NCI-H69 (cell line): ENCODE measurements at places on chromosomes 12 and 14.
A peak's percentile ranks its signal among the peaks of the same experiment; 100 is the strongest.

DNA sequence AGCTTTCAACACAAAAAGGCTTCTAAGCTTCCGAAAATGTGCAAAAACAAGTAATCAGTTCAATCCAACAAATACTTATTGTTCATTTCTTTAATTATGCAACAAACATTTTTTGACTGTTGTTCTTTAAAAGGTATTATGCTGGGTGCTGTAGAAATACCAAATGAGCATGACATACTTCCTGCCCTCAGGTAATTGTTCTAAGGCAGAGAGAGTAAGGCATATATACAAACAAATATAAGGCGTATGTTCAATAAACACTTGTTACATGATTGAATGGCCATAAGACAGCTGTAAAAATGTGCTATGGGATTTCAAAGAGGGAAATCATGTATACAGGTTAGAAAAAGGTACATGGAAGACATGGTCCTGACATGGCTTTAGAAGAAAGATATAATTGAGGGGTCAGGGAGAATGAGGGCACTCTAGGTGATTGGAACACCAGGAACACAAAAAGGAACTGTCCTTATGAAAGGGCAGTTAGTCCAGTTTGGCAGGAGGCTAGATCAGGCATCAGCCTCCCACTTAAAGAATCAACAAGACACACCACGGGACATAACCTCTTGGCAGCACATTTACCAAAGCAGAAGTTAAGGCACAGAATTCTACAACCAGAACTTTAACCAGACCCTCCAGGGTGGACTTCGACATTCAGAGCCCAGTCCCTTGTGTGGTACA is 135.8 kb upstream of the SCAF11 start:
- peak; percentile 37 for DNase-seq

DNA sequence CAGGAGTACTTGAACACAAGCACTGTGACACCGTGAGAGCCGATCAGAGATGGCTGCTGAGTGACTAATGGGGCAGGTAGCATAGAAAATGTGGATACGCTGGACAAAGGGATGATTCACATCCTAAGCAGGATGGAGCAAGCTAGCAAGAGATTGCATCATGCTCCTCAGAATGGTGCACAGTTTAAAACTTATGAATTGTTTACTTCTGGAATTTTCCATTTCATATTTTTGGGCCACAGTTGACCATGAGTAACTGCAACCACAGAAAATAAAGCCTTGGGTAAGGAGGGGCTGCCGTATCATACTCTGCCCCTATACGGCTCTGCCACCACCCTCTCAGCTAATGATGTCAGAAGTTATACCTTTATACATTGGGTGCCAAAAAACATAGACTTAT is 23.3 kb upstream of the MARK3 start:
- no peak for DNase-seq

DNA sequence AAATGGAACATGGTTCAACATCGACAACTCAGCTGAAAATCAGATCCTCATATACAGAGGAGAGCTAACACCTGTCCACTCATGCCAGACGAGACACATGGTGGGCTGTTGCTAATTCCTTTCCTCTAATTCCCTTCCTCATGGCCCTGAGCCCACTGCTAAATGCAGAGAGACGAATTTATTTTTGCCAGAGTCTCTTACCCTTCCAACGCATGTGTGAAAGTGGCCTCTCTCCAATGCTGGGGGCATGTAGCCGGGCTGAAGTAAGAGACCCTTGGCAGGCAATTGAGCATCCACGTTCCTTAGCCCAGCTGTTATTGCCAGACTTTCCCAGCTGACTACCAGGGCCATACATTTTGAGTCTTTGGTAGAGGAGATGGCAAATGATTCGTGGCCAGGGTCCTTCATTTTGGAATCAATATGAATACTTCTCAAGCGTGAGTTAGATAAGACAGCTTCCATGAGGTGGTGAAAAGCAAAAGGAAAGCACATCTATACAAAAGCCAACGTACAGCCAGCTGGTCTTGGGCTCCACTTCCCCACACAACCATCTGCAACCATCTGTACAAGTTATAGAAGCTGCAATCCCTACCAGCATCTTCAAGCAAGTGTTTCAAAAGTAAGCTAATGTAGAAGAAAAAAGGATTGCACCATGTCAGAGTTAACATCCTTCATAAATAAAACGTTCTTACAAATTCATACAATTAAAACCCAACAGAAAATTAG is 28.6 kb downstream of the CORO1C start:
- DNase-seq = peak; percentile 43

DNA sequence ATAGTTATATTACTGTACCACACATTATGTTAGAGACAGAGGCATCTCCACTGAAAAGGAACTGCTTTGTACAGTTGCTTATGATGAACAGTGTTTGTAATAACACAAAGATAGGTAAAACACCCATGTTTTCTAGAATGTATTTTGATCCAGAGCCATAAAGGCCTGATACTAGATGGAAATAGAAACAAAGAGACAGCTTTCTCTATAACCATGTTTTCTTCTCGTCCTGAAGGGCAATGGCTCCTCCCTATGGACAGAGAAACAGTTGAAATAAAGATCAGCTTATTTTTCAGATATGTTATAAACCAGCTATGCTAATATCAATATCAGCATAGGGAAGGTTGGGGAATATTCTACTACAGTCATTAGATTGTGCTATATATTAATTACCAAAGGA is 109.2 kb downstream of the ATXN7L3B start:
- DNase-seq = peak; percentile 43

GRCh38 chr14:100669468-100669867 is 57.2 kb upstream of the DLK1 start:
- peak; percentile 37 for DNase-seq

DNA sequence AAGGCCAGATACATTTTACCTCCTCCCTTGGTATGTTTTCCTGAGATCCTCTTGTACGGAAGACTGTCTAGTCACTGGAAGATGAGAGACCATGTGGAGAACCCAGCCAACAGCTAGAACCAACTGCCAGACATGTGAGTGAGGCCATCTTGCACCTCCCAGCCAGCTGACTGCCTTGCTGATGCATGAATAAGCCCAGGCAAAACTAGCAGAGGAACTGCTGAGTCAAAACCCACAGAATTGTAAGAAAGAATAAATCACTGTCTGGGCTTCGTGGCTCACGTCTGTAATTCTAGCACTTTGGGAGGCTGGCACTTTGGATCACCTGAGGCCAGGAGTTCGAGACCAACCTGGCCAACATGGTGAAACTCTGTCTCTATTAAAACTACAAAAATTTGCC is 160.0 kb downstream of the TPH2 start:
- no peak for DNase-seq

DNA sequence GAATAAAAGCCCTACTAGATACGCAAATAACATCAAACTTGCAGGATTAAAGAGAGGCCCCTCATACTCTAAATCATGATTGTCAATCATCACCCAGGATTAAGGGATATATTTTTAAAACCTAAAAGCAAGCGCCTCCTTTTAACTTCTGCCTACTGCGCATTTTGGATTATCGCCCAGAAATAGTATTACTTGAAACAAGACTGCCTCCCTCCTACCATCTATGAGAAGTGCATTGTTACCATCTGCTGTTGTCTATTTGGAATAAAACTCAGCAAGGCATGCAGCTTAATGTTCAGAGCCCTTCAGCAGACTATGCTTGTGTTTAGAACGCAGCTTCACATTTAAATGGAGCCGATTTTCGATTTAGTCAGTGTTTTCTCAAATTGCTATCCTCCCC is 79.6 kb downstream of the EXOC5 start:
- peak; percentile 83 for DNase-seq

DNA sequence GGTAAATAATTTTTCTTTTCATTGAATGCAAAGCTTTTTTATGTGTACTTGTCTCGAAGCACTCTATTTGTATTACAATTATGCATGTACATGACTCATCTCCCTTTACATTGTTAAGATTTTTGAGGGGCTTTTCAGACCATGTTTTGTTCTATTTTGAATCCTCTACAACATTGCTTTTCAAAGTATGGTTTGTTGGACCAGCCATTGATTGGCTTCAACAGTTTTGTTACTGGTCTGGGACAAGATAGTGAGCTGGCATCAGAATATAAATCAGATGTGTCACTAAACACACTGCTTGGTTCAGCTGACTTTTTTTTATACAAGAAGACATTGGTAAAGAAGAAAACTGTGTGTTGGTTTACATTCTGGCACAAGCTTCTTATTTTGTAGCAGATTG is 122.3 kb downstream of the MON2 start:
- no peak for DNase-seq

- no peak for DNase-seq
Observed at GRCh38 chr12:59736359-59736758, 140.5 kb downstream of the SLC16A7 start.

- DNase-seq = no peak
Observed at GRCh38 chr12:27133022-27133590, 50.7 kb upstream of the C12orf71 start.

DNA sequence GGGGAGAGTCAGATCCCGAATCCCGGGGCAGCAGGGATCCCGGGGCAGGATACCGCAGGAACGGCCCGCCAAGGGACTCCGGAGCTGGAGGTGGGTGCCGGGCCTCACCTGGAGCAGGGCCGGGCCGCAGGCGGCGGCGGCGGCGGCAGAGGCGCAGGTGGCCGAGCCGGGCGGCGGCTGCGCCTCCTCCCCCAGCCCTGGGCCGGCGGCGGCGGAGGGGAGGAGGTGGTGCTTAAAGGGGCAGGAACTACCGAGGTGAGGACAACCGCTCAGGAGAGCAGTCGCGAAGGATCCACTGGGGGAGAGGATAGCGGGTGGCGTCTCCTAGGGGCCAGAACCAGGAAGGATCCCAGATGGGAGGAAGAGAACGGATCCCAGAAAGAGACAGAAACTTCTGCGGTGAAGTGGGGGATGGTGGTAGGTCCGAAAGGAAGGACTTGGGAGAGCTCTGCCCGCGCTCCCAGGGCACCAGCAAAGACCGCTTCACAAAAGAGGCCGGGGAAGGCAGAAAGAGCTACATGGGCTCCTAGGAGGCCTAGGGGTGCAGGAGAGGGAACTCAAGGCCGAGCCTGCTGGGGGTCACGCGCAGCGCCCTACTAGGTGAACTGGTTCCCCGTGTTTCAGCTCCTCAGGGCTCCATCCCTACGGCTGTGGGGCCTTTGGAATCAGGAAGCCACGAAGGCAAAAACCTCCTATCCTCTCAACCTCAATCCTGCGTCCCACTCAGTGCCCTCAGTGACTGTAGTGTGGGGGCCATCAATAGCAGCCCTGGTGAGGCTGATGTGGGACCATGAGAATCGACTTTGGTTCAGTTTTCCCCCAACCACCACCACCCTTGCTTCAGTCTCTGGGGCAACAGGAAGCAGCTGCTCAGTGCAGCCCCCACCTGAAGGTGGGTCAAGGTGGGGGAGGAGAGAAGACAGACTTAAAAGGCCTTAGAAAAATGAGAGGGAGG is 5.0 kb upstream of the BAZ2A start:
- peak; percentile 93 for DNase-seq

- DNase-seq = no peak
Observed at GRCh38 chr14:104576970-104577332, 2.6 kb upstream of the C14orf180 start.

DNA sequence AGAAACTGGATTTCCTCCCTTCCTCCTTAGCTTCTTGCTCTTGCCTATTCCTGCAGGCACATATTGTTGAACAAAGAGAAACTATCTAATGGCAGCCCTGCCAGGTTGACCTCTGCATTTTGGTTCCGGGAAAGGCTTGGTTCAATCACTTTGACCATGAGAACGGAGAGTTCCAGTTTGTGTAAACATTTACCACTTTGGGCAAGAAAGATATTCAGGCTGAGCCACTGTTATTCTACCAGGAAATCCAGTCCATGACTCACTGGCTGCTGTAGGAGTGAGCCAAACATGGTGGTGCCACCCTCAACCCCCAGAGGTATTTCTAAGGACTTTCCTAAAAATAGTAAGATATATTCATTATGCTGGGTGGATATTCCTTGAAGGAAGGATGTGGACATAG is 242.2 kb upstream of the OR4E1 start:
- no peak for DNase-seq

DNA sequence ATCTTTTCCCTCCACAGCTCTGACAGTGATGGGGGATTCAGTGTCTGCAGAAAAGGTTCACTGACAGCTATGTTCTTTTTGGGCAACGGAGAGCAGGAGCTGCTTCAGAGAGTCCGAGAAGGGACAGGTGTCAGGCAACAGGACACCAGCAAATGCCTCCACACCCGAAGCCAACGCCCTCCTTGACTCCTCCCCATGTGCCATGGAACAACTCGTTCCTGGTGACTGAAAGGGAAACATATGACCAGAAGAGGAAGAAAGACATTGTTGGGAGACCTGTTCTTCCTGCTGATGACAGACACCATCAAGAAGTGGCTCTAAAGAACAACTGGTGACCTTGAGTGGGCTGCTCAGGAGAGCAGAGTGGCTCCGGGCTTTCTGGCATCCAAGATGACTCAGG is 172.3 kb upstream of the NOS1 start:
- DNase-seq = no peak

DNA sequence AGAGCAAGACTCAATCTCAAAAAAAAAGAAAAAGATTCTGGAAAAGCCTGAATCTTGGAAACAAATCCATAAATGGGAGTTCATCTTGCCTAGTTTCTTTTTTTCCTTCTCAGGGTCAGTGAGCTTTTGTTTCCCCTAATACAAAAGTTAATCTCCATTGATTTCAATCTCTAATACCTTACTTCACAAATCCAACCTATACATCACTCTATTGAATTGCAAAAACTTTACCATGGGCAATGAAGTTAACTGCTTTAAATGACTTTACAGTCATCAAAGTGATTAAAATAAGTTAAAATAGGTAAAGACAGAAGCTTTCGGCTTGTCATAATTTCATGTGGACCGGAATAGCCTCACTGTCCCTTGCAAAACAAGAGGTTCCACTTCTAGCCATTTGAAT is 1012.7 kb upstream of the SEL1L start:
- no peak for DNase-seq

DNA sequence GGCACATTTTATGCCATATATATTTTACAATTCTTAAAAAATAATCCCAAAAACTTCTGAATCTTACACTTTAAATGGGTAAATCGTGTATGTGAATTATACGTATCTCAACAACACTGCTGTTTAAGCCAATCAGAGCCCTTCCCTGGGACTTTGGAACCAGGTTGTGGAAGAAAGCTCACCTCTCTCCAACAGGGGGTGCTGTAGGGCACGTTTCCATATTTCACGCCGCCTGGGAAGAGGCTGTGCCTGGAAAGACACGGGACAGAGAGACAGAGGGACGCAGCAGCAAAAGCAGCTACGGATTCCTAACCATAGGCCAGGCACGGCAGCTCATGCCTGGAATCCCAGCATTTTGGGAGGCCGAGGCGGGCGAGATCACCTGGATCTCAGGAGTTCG is 29.4 kb upstream of the FBRSL1 start:
- DNase-seq = no peak
